ENCODE measurements at places on chromosomes 2 and 18. TPM values are rescaled to one million over a fixed set of nuclear protein-coding genes. Genes with fewer than 3 reads are reported as not detected.

- DNase-seq = no peak
Measured at GRCh38 chr2:44480068-44480467, 118.3 kb downstream of the CAMKMT start.

The TMEM178A gene
- total RNA-seq = 7.4 TPM

- DNase-seq = peak; percentile 17
Measured at GRCh38 chr18:58902961-58903360, 38.3 kb downstream of the ZNF532 start.

The SH3BP4 gene
- 49.1 TPM for total RNA-seq

The DES gene
- total RNA-seq = 1.6 TPM

The FAM110C gene
- total RNA-seq = 1.8 TPM

The GKN2 gene
- not detected for total RNA-seq

DNA sequence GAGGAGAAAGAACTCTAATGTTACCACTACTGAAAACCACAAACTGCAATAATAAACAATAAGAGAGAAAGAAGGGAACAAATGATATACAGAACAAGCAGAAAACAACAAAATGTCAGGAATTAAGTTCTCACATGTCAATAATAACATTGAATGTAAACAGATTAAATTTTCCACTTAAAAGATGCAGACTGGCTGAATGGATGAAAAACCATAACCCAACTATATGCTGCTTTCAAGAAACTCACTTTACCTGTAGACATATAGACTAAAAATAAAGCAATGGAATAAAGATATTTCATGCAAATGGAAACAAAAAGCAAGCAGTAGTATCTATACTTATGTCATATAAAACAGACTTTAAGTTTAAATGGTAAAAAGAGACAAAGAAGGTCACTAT lies 50.4 kb downstream of the MRO start:
- DNase-seq = no peak

DNA sequence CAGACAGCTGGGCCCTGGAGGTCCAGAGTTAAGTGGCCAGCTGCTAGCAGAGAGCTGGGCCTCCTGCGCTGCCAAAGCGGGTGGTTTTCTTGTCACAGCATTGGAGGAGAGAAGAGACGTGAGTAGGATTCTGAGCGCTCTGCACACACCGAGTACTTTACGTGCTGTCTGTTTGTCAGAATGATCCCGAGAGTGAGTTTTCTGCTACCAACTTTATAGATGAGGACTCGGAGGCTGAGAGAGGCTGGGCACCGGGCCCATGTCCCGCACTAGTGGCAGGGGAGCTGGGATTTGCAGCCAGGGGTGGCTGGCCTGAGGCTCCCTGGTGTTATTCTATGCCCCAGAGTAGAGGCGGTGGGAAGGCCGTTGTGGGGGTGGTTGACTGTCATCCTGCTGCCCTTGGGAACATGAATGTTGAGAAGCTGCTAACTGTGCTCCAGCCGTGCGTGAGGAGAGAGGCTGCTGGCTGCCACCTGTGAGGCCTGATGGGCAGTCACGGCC lies 36.3 kb upstream of the MBP start:
- peak; percentile 69 for DNase-seq

DNA sequence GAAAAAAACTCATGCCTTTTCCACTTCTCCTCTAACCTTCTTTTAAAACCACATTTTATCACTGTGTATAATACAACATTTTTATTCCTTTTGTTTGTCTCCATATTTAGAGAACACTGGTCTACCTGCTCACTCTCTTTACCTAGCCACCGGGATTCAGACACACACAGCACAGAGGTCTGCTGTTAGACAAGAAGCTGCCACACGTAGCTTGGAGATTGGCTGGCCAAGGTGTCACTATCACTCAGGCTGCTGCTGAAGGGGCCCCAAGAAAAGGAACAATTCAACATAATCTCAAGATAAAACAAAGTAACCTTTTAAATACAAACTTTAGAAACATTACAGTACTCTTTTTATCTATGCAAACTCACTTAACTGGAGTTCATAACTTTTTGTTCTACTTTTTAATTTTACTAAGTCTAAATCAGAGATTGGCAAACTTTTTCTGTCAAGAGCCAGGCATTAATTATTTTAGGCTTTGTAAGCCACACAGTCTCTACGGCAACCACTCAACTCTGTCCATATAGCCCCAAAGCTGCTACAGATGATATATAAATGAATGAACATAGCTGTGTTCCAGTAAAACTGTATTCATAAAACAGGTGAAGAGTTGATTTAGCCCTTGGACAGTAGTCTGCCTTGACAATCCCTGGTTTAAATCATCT lies 25.8 kb downstream of the FEZ2 start:
- no peak for DNase-seq

The CNGA3 gene
- total RNA-seq = 0.33 TPM

The CYBRD1 gene
- total RNA-seq = 3.6 TPM

DNA sequence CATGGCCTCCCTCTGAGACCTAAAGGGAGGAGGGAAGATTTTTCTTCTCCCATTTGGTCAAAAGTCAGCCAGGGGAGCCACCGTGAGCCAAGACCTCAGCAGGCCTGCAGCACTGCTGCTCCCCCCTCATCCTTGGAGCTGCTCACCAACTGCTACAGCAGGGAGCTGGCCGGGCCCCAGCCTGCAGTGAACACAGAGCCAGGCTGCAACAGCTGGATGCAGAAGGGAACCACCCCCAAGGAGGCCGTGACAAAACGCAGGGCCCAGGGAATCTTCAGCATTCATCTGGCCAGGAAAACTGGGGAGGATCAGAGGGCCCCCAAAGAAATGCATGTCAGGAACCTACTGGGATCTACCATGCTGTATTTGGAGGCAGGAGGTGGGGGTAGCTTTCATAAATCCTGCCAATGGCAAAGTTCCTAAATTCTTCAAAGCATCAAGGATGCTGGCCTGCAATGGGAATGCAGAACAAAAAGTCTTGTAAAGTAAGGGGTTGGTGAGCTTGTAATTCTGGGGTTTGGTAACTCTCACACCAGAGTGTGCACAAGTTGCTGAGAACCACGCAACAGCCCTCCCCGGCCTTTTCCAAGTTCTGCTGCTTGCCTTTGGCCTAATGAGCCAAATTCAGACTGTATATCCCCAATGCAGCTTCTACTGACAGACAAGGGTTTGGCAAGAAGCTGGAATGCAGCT lies 61.0 kb downstream of the CACNB4 start:
- peak; percentile 66 for DNase-seq

GRCh38 chr2:123546353-123546752 lies 478.7 kb upstream of the CNTNAP5 start:
- DNase-seq = no peak

- peak; percentile 77 for DNase-seq
Measured at GRCh38 chr2:118013221-118013723, 598 bp downstream of the CCDC93 start.

DNA sequence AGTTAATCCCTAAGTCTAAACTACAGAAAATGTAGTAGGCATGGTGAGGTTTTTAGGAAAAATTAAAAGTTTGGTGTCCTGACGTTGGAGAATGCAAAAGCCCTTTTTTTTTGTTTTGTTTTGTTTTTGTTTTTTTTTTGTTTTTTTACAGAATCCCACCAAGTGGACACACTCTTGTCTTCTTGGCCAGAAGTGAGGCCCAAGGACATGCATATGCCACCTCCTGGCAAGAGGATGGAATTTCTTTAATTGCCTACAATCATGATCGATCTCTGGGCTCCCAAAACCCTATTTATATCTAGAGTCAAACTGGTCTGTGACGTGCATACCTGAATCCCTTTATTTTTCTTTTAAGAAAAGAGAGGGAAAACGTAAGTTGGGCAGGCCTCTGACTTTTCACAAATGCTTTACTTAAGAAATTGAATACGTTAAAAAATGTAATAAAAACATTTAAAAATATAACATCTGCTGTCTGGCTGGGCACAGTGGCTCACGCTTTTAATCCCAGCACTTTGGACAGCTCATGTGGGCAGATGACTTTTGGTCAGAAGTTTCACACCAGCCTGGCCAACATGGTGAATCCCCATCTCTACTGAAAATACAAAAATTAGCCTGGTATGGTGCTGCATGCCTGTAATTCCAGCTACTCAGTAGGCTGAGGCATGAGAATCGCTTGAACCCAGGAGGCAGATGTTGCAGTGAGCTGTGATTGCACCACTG lies 502.7 kb downstream of the CBLN2 start:
- no peak for DNase-seq

The PPP4R1 gene
- 126 TPM for total RNA-seq

All from endodermal cell (in vitro differentiated cells).